ENCODE measurements at places on chromosomes 11 and 22. TPM values are rescaled to one million over a fixed set of nuclear protein-coding genes. Genes with fewer than 3 reads are reported as not detected.

The TMEM86A gene
- 6.9 TPM for total RNA-seq

The GDPD4 gene
- total RNA-seq: not detected

The PRG3 gene
- total RNA-seq: not detected

The RAD9A gene
- 5.5 TPM for total RNA-seq

The SLC22A25 gene
- not detected for total RNA-seq

The MMP20 gene
- total RNA-seq: not detected

The FOSL1 gene
- 103 TPM for total RNA-seq

The E2F8 gene
- 0.60 TPM for total RNA-seq

The NLRP6 gene
- total RNA-seq: 0.84 TPM

The OR8A1 gene
- total RNA-seq: not detected

The HSPB2 gene
- not detected for total RNA-seq

The POU2AF3 gene
- total RNA-seq: 4.7 TPM

The SMIM35 gene
- not detected for total RNA-seq

The RFPL2 gene
- total RNA-seq: not detected

DNA sequence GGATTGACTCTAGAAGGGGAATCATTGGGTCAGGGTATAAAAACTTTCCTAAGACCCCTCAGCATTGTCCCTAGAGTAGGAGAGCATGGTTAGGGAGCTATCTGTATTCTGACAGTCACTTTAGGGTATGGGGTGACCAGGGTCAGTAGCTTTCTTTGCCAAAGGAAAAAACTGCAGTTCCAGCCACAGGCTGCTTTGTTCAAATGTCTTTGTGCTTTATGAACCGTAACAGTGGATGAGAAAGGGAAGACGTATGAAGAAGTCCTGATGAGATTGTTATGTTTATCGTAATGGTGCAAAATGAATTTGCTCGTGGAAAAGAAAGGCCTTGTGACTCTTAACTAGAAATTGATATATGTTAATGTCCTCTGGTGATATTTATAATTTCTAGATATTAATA, 30.0 kb downstream of the CYB5R2 start:
- DNase-seq: no peak

DNA sequence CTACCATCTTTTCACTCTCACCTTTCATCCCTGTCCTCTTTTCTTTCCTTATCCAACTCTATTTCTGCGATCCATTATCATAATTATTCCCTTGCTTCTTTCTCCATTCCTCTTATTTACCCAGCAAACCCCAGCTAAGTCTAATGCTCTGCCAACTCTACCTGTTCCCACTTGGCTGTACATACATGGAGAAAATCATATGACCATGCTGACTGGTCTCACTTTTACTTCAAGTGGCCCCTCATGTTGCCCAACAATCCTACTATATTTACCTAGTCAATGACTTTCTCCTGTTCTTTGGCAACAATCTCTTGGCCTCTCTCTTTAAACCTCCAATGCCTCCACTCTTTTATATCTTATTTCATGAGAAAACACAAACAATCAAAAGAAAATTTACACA, 94.1 kb downstream of the USP35 start:
- no peak for DNase-seq

DNA sequence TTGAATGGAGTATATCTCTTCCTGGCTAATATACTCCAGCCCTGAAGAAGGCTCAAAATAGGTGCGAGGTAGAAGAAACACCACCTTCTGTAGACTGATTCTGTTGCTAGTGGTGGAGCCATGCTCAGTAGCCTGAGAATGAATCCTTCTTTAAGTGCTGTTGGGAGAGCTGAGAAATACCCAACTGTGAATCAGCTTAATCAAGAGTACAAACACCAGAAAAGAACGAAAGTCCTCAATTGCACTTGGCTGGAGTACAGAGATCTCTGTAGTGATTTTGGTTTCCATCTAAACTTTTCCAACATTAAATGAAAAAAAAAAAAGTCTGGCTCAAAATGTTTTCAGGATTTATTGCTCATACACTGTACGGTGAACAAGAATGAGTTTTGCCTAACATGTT, 619.1 kb downstream of the METTL15 start:
- no peak for DNase-seq

- no peak for DNase-seq
These were observed 67.5 kb upstream of the LINC01488 start for GRCh38 chr11:69413993-69414392.

- no peak for DNase-seq
These were observed 31.9 kb upstream of the DBX1 start for GRCh38 chr11:20192151-20192550.

GRCh38 chr11:65654375-65655349, 8.1 kb downstream of the RELA start:
- DNase-seq: no peak

DNA sequence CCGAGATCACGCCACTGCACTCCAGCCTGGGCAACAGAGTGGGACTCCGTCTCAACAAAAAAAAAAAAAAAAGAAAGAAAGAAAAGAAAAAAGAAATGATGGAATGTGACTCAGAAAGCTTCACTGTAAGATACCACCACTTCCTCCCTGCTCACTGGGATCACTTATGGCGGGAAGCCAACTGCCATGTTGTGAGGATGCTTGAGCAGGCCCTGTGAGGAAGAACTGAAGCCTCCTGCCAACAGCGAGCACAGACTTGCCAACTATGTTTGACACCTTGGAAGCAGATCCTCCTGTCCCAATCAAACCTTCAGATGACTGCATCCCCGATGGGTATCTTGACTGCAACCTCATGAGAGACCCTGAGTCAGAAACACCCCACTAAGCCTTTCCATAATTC, 8.3 kb downstream of the SEC14L6 start:
- DNase-seq: no peak

DNA sequence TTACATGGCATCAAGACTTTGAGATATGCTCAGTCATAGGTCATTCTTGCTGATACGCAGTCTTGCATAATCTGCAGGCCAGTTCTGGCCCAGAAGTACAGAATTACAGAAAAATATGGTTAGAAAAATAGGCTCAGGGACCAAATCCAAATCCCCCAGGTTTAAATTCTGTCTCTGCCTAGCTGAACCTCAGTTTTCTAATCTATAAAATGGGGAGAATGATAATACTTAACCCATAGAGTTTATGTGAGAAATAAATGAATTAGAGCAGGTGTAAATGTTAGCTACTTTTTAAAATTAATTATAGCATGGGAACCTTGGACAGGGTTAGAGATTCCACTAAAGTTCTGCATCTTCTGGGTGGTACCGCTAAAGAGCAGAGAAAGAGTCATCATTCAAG, 52.3 kb upstream of the FAM181B start:
- no peak for DNase-seq

DNA sequence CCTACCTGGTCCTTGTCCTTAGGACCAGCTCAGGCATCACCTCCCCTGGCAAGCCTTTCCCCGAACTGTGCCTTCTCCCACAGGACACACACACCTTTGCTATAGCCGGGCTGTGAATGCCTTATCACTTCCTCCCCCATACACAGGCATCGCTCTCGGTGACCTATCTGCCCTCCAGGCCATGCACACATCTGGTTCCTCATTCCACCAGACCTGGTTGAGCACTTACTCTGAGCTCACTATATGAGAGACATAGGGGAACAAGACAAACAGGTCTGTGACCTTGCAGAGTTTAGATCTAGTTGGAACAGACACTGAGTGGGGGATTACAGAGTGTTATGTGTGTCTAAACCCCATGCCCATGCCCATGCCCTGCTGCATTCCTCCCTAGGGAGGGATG, 3.1 kb upstream of the BCR start:
- no peak for DNase-seq

GRCh38 chr11:114257621-114258558, 38.3 kb upstream of the NNMT start:
- DNase-seq: no peak

DNA sequence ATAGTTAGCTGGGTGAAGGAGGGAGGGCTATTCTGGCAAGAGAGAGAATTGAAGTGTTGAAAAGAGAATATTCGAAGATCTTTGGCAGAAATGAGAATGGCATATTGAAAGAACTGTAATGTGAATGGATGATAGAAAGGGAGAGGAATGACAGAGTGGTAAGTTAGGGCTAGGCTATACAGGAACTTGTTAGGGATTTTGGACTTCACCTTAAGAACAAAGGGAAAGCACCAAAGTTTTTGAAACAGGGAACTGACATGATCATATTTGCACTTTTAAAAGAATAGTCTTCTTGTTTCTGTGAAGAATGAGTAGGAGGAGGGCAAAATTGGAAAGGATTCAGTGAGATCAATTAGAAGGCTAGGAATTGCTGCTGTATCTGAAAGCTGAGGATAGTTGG, 119.3 kb downstream of the METTL15 start:
- DNase-seq: no peak

- DNase-seq: no peak
These were observed 4.6 kb downstream of the FGF19 start for GRCh38 chr11:69699213-69699612.

DNA sequence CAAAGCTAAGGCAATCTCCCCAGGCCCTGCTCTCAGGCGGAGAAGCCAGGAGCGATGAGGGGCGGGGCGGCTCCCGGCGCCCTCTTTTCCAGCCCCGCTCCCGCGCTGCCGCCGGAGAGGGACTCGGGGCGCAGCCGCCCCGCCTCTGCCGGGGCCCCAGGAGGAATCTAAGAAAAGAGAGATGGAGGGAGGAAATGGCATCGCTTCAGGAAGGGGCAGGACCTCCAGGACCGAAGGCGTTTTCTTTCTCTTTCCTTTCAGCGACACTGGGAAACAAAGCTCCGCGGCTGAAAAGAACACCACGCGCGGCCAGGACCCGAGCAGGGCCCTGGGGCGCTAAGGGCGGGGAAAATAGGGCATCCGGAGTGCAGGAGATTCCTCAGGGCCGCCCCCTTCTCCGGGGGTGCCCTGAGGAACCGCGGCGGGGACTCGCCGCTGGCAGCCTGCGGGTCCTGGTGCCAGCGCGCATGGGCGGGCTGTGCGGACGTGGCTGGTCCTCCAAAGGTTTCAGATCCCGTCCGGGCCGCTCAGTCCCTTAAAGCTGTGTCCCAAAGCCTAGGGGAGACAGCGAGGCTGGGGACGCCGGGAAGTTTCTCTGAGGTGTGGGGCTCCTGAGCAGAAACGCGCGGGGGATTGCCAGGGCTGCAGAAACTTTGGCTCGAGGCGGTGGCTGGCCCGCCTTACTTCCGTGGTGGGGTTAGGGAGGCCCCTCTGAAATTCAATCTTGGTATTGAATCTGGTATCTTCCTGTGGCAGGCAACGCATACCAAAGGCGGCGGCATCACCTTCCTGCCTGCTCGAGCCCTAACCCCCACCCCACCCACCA, 2.8 kb upstream of the BSX start:
- no peak for DNase-seq

DNA sequence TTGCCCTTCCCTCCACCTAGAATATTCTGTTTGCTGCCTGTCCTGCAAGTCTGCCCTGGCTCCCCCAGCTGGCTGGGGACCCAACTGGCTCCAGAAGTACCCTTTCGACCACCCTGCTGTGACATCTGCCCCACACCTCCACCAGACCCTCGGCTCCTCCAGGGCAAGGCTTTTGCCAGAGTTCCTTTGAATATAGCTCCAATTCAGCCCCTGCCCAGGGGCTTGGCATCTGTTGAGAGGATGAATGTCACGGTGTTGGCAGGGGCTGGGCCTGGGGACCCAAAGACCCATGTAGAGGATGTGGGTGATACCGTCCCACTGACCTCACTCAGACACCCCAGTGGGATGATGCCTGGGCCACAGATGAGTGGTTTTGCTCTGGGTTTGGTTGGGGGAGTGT, 4.0 kb downstream of the NLRP6 start:
- no peak for DNase-seq

- DNase-seq: no peak
These were observed 44.1 kb upstream of the PRDM11 start for GRCh38 chr11:45102361-45102809.

- DNase-seq: no peak
These were observed 4.0 kb downstream of the OR8B8 start for GRCh38 chr11:124441519-124441918.

- DNase-seq: no peak
These were observed 678 bp downstream of the CD248 start for GRCh38 chr11:66315921-66316811.

DNA sequence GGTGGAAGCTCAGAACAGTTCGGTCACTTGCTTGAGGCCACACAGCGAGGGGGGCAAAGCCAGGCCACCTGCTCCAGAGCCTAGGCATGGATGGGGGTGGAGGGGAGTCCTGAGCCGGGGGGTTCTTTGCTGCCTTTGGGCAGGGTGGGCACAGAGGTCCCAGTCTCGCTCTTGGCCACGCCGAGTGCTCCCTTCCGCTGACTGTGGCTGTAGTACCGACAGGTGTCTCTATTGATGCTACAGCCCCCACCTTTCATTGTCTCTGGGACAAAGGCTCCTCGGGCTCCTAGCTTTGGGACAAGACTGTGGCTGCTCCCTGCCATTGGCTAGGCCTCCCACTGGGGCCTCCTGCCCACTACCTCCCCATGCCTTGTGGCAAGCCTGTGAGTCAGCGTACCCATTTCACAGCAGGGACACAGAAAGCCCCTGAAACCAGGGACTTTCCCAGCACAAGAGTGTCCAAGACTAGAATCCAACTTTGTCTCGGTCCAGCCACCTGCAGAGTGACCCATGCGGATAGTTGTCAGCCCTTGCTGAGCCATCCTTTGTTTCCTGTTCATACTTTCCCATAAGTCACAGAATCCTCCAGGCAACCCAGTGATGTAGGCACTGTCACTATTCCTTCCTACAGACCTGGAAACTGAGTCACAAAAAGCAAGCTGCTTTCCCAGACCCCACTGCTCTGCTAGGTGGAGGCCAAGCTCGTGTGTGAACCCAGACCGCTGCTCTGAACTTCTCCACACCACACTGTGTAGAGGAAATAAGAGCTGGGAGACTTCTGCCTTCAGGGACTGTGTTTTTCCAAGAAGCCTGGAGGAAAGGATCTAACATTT, 17.2 kb downstream of the MYEOV start:
- DNase-seq: no peak

DNA sequence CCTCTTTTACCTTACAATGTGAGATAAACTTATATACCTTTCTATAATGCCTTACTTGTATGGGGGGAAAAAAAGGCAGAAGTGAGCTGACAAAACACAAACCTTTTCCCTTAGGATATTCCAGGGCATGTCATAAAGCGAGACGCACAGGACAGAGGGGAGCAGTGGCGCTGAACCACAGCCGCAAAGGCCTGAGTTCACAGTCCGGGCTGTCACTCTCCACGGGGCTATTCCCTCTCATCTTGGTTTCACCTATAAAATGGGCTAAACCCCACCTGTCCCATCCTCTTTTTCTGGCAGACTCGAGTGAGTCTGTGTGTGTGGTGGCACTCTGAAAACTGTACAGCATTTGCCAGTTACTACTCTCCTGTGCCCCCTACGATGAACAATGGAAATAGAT, 14.4 kb upstream of the FXYD2 start:
- no peak for DNase-seq

DNA sequence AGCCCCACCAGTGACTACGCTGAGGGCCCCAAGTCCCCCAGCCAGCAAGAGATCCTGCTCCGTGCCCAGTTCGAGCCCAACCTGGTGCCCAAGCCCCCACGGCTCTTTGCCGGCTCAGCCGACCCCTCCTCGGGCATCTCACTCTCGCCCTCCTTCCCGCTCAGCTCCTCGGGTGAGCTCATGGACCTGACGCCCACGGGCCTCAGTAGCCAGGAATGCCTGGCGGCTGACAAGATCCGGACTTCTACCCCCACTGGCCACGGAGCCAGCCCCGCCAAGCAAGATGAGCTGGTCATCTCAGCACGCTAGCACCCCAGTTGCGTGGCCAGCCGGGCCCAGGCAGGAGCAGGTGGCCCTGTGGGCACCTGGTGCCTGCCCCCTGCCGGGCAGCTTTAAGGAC, 8.3 kb upstream of the MYRF start:
- DNase-seq: no peak

- DNase-seq: no peak
These were observed 240.0 kb downstream of the NXPE2 start for GRCh38 chr11:114918286-114918685.

- no peak for DNase-seq
These were observed 156.2 kb downstream of the NAV2 start for GRCh38 chr11:19868871-19869270.

- no peak for DNase-seq
These were observed 42.0 kb downstream of the MS4A2 start for GRCh38 chr11:60130496-60130895.
